PC-3 (cell line): ENCODE measurements at places on chromosomes 16 and 17.
A peak's percentile ranks its signal among the peaks of the same experiment; 100 is the strongest.

DNA sequence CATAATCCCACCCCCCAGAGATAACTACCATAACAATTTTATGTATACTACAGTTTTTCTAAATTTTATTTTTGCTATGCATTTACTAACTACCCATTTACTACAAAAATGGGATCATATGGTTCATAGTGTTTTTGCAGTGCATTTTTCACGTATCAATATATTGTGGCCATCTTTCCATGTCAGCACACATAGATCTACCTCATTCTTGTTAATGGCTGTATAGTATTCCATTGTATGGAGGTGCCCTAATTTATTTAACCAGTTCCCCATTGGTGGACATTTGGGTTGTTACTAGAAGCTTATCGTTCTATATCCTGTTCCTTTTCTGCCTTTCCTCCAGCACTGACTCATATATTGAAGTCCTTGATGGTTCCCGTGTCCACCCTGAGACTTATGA lies 22.7 kb downstream of the PROCA1 start:
- DNase-seq = no peak

GRCh38 chr17:17228521-17229279 lies 8.3 kb downstream of the FLCN start:
- no peak for DNase-seq

- no peak for DNase-seq
These were observed 45.4 kb downstream of the COG7 start for GRCh38 chr16:23407436-23408127.

GRCh38 chr16:80993307-80993706 lies 13.4 kb downstream of the CMC2 start:
- DNase-seq = no peak

- DNase-seq = no peak
These were observed 177.8 kb upstream of the TBX2 start for GRCh38 chr17:61221597-61222471.

GRCh38 chr17:17347234-17347955 lies 44.2 kb downstream of the NT5M start:
- DNase-seq = no peak

- peak; percentile 3 for DNase-seq
These were observed 158.2 kb upstream of the MAF start for GRCh38 chr16:79758615-79759346.

DNA sequence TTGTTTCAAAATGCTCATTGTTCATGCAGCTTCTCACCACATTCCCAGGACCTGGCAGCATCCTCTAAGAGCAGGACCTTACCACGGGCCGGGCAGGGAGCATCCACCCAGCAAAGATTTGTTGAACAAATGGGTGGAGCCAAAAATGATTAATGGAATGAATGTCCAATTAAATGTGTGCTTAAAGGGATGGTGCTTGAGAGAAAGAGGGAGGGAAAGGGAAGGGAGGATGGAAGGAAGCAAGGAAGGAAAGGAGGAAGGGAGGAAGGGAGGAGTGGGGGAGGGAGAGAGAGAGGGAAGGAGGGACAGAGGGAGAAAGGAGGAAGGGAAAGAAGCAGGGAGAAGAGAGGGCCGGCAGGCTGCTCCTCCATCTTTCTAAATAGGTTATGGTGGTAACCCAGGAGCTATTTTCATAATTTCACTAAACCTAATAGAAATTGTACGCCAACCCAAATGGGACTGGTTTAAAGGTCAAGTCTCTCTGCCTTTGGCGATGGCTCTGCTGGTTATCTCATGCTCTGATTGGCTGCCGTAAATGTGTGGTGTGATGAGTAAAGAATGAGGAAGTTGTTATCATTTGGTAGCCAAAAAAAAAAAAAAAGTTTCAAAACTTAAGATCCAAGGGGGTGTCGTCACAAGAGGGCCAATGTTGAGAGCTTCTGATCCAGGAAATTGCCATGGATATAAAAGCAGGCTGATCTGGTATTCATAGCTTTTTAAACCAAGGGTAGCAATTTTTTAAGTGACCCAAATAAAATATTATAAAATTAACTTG lies 126.7 kb upstream of the FOXF1 start:
- DNase-seq = no peak

DNA sequence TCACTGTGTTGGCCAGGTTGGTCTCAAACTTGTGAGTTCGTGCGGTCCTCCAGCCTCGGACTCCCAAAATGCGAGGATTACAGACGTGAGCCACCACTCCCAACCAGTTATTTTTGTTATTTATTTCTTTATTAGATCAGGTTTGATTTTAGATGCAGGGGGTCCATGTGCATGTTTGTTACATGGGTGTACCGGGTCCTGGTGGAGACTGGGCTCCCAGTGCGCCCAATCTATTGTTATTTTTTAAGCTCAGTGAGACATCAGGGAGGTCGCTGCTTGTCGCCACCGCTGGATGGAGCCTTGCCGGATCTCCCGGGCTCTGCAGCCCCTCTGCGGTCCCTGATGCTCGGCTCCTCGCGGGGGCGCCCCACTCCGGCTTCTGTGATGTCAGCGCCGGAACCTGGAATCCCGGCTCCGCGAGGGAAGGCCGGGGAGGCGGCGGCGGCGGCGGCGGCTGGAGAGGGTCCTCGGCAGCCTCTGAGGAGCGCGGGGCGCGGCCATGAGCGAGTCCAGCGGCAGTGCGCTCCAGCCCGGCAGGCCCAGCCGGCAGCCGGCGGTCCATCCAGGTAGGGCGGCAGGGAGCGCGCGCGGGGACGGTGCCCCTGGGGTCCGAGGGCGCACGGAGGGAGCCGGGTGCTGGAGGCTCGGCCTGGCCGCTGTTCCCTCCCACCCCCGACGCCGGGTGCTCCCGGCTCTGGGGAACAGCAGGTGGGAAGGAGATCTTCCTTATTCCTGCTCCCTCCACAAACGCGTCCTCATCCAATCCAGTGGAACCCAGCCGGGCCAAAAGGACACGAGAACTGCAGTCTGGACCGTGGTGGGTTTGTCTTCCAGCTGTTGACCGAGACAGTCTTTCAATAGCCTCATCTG lies at the start of gene TMC7:
Gene TMC7, plus strand, starts transcription at position 370 of the 870 bp plus-strand sequence. Its CDS starts 130 bp downstream, at position 500.
- DNase-seq = peak; percentile 87

DNA sequence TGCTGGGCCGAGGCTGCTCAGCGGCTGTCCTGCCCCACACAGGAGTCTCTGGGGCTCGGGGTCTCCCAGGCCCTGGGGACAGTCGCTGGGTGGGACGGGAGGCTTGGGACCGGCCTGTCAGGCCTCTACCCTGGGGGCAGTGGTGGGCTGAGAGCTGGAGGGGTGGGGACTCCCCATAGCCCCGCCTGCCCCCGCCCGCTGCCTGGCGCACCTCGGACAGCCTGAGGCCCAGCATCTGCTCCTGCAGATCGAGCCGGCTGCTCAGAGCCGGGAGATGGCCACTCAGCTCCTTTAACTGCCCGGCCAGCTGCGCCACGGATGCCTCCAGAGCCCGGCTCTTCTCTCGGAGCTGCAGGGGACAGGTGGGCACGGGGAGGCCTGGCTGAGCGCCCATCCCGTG lies 6.7 kb downstream of the PERCC1 start:
- no peak for DNase-seq

DNA sequence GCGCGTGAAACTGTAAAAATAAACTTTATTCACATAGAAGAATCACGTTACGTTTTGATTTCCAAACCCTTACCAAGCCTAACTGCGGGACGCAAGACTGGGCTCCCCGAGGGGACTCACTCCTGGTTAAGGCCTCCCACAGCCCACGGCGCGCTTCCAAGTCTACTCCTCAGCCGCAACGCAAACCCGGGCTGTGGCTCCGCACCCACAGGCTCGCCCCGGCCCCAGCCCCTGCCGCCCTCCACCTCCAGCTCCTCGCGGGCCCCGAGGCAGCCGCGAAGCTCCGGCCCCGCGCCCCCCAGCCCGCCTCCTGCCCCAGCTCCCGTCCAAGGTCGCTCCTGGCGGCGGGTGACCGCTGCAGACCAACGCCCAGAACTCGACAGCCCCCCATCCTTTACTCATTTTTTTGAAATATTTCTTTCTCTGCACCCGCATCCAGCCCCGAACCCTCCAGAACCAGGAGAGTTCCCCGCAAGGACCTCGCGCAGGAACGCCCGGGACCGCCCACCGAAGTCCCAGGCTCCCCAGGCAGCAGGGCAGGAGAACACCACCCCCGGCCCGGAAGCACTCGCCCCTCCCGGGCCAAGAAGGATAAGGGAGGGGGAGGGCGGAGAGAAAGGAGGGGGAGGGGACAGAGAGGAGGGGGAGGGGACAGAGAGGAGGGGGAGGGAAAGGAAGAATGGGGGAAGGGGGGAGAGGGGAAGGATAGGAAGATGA lies 912 bp downstream of the USP22 start:
- peak; percentile 72 for DNase-seq

- peak; percentile 60 for DNase-seq
These were observed 5.0 kb downstream of the SLC5A2 start for GRCh38 chr16:31487720-31488467.

- DNase-seq = no peak
These were observed 7.9 kb upstream of the MYO15A start for GRCh38 chr17:18100616-18101015.
